Effector CD4-positive, alpha-beta T cell (primary cell): ENCODE measurements at places on chromosomes 6 and 20.
A peak's percentile ranks its signal among the peaks of the same experiment; 100 is the strongest.

- no peak for DNase-seq
Measured at GRCh38 chr6:39934131-39934757, at the start of gene MOCS1. Gene MOCS1 (minus strand): TSS chr6:39934462. CDS start chr6:39934417, 45 bp downstream.

GRCh38 chr6:109821428-109821827 lies 130.3 kb downstream of the FIG4 start:
- DNase-seq: no peak

DNA sequence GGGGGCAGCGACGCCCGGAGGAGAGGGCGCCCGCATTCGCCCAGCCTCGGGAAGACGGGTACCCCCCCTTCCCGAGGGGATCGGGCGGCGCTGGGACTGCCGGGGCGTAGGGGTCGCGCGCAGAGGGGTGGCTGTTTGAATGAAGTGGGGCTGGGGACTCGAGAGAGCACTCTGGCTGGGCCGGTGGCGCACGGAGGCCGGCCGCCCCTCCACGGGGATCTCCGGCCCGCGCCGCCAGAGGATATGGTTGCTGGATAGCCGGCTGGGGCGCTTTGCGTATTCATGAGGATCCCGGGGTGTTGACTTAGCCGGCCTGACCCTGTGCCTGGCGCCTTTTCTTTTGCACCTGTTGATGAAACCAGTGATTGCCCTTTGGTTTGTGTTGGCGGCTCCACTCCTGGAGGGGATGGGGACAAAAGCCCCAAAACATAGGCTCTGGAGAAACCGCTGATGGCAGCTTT lies 469 bp downstream of the SYNJ2 start:
- DNase-seq: peak; percentile 19

DNA sequence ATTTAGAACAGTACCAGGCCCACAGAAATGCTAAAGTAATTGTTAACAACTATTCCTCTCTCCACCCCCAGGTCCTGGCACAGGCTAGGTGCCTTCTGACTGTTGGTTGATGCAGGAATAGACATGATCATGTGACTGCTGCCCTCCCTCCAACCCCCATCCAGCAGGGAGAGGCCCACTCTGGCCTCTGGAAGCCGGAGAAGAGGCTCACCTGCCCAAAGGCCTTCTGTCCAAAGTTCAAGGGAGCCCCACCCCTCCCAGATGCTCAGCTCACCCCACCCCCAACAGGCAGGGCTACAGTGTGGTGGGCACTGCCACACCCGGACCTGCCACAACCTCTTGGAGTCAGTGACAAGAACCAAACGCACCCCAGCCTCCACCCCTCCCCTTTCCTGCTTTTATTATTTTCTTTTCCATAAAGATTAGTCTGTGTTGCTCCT lies 26.9 kb upstream of the FOXP4 start:
- no peak for DNase-seq

GRCh38 chr6:138275976-138276375 lies 57.7 kb upstream of the PBOV1 start:
- DNase-seq: no peak

- DNase-seq: no peak
Measured at GRCh38 chr20:40673442-40673841, 15.6 kb downstream of the MAFB start.
